ENCODE measurements at places on chromosomes 7 and 10.

DNA sequence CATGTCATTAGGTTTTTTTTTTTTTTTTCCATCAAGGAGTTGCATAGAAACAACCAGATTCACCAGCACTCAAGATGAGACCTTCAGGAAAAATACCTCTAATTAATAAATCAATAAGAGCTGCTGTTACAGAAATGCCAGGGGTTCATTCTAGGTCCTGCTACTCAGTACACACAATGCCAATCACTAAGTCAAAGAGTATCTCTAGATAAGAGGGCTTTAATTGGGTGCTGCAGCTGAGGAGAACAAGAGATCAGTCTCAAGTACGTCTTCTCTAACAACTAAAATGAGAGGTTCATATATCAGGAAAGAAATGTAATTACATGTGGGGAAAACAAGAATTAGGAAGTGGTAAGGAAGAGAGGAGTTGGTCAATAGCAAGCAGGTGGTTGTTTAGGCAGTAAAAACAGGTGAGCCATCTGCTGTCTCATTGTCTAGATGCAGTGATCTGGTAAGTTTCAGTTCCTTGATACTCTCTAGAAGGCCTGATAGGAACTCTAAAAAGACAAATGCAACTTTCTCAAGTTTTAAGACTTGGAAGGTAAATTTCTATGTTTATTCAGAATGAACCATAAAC lies 272.9 kb upstream of the ZWINT start:
- DNase-seq: no peak

DNA sequence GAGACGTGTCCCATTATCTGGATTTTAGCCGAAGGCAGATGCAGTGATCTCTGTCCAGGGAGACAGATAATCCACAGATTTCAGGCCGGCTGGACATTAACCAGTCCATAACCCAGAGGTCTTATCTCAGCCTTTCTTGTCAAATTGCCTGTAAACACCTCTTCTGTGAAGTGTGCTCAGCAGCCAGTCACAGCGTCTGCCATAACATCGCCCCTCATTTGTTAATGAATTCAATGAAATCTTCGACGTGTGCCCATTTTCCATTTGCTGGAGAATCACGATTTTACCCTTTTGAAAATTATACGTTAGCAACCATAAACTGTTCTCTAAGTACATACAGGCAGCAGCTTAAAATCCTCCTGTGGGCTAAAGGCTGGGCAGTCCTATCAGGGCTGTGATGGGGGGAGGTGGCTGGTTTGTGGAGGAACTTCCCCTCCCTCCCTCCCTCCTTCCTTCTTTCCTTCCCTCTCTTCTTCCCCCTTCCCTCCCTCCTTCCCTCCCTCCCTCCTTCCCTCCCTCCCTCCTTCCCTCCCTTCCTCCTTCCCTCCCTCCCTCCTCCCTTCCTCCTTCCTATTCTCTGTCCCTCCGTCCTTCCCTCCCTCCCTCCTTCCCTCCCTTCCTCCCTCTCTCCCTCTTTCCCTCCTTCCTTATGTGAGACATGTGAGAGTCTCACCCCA lies 26.6 kb upstream of the FAM20C start:
- DNase-seq: no peak

GRCh38 chr10:21164687-21165086 lies 267.6 kb upstream of the NEBL start:
- DNase-seq: no peak

DNA sequence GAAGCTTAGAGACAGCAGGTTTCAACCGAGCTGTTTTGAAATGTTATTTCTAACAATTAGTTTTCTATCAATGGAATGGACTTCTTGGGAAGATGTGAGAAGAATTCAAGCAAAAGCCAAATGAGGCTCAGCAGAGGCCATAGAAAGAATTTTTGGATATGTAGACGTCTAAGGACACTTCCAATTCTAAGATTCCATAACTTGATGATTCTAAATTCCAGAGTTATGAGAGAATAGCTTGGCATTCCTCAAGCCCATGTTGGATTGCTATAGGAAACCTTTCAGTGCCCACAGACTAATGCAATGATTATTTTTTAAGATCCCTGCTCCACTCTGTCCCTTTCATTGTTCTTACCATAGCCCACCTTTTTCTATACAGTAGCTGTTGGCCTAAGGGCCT lies 77.2 kb upstream of the PALS2 start:
- DNase-seq: no peak

DNA sequence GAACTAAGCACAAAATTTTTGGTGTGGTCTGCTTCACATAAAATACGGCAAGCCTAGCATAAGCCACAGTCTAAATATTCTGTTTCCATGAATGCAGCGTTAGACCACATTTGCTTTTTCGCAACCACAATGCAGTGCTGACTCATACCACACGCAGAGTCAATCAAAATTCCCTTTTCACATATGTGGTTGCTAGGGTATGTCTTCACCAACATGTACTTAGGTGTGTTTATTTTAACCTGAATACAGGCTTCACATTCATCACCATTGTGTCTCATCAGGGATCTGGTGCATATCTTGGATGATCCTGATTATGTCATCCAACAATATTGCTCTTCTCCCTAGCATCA lies 90.8 kb downstream of the CHN2 start:
- DNase-seq: no peak

DNA sequence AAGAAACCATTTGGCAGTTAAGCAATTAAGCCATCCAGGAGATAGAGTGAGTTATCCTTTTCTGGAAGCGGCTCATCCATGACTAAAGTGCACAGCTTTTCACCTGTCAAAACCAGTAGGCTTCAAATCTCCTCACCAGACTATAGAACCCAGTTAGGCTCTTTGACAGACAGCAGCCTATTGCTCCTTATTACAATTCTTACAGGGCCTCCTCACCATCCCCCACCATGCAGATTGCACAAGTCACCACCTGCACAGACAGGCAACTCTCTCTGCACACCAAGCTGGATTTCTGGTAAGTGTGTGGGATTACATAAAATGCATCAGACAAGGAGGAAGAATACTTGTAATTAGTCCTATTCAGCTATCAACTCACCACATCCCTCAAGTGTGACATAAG lies 301.6 kb downstream of the SNX13 start:
- no peak for DNase-seq

- DNase-seq: no peak
Measured at GRCh38 chr10:86648704-86649427, 5.5 kb upstream of the OPN4 start.

DNA sequence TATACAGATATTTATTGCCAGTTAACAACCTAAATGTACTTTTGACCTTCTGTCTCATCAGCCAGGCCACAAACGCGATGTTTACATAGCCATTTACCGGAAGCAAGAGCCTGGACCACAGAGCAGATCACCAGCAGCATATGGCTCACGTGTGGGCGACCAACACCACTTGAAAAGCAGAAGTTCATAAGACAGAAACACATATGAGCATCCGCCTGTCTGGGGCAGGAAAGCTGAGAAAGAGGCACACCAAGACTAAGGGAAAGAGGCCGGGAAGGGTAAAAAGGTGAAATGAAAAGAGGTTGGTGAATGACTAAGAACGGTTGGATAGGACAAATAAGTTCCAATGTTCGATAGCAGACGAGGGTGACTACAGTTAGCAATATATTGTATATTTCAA lies 1.3 kb downstream of the ABCB1 start:
- DNase-seq: no peak

- no peak for DNase-seq
Measured at GRCh38 chr10:78947226-78947625, 121.5 kb upstream of the ZMIZ1 start.

- DNase-seq: no peak
Measured at GRCh38 chr10:71774916-71775702, 1.8 kb upstream of the VSIR start.

GRCh38 chr10:90787393-90788198 lies 70.2 kb downstream of the HTR7 start:
- DNase-seq: no peak

- DNase-seq: no peak
Measured at GRCh38 chr7:77989981-77990566, 191.5 kb downstream of the PHTF2 start.

- no peak for DNase-seq
Measured at GRCh38 chr10:70567603-70568002, 34.9 kb downstream of the PRF1 start.

GRCh38 chr7:574661-575395 lies 55.2 kb upstream of the PDGFA start:
- no peak for DNase-seq

DNA sequence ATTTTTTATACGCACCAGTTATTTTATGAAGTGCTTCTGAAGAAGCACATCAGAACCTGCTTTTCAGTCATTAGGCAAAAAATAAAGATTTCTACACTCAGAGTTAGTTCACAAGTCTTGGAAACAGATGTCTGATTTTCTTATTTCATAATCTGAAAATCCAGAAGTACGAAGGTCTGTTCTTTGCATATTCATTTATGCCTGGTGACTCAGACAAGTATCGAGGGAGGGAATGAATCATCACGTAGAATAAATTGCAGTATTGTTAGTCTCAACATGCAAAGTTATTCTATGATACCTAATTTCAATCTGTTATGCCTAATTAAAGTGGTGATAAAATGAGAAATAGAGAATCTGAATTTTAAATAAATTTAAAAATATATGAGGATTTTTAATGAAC lies 113.6 kb upstream of the SEM1 start:
- DNase-seq: no peak

DNA sequence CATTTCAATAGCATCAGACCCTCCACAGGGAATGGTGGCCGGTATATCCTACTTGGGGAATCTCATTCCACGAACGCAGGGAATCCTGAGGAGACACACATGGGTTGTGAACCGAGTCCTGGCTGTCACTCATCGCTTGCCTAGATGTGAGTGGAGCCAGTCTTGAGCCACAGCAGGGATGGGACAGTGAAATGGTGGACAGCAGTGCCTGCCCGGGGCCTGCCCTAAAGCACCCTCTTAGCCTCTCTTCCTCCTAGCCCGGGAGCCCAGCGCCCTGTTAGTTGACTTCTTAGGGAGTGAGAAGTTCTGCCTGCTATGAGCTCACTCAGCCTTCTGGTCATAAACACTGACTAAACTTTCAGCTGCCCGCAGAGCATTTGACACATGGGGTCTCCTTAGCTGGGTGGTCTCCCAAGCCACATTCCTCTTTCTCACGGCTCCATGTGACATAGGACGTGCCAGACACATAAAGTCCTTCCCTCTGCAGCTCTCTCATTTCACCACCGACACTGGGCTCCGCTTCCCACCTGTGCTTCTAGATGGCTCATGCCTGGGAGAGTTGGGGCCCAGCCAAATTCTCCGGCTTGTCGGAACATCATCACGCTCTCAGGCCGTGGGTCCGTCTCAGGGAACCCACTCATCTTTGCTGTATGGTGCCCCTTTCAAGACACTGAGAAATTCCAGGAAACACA lies 60.9 kb downstream of the TCERG1L start:
- DNase-seq: no peak

DNA sequence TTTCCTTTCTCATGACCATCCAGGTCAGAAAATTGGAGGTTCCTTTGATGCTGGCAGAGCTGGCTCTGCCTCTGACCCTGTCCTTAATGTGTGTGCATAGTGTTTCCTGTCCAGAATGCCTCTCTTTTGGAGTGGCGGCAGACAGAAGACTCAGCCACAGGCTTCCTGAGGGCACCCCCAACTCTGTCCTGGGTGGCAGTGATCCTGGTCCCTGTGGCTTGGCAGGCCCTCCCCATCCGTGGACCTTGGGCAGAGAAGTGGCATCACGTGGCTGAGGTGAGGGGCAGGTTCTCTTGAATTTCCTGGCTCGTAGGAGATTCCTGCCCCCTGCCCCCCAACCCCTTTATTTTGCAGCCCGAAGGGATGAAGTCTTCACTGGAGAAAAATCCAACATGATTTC lies 133.1 kb downstream of the RGS10 start:
- DNase-seq: no peak

- no peak for DNase-seq
Measured at GRCh38 chr10:129033790-129034272, 433.2 kb upstream of the MGMT start.

DNA sequence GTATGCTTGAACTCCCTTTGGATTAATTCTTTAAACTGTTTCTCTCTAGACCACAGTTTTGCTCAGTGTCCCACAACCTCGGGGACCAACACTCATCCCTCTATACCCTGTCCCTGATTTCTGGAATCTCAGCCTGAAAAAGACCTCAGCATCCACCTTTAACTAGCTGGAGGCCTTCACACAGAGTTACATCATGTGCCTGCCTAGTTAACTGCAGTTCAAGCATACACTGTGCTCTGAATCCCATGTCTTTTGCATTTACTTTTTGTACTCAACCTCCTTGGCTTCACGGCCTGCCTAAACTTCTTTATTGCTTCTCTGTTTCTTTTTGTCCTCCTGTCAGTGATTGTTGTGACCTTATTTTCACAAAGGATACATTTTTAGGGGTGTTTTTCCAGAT lies 66.7 kb downstream of the PRKG1 start:
- no peak for DNase-seq

DNA sequence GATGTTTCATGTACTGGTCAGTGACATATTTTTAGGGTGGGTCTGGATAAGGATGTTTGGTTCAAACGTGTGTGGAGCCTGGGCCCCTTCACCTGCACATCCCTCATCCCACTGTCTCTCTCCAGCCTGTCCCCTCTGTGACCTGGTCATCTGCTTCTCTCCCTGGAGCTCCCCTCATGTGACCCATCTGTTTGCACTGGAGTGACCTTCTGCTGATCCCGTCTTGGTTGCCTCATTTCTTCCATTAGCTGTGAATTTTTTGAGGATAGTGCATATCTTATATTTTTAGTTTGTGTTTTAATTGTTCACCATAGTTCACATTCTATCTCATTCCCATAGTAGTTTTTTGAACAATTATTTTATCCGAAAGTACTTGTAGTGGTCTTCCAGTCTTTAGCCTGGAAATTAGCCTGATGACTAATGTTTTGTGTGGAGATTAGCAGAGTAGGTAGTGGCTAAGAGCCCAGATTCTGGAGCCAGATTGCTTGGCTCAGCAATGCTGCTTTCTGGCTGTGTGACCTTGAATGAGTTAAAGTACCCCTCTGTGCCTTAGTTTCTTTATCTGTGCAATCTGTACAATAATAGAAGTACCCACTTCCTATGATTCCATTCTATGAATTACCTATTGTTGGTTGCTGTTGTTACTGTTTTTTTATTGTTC lies 224.5 kb downstream of the LRMDA start:
- DNase-seq: no peak

DNA sequence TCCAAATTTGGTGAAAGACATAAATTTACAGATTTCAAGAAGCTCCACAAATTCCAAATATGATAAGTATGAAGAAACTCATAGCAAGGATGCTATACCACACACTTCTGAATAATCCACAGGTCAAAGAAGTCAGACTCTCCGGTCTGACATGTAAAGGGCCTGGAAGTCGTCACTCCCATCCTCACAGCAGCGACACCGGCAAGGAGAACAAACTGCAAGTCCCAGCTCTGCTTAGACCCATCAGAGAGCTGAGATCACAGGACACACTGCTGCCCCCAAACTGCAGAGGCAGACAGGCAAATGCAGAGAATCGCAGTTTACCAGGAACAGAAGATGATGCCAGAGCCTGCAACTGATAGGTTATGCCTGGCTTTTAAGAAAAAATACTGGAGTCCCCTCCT lies 62.0 kb downstream of the AMZ1 start:
- no peak for DNase-seq

- no peak for DNase-seq
Measured at GRCh38 chr10:111106081-111106480, 29.3 kb downstream of the ADRA2A start.
